ENCODE measurements at places on chromosomes 16 and 17.

GRCh38 chr17:35244341-35245195 is 1.7 kb downstream of the SLFN5 start:
- H3K4me3 ChIP-seq, result no peak overlapping the region
- no peak overlapping the region for H3K27ac ChIP-seq
- no peaks in the 10 kb centered on the region for H3K36me3 ChIP-seq
- 0 out of 2 replicates have a peak, but pooled peaks cover 2% of the 10 kb centered on the region for H3K4me1 ChIP-seq
- no peaks in the 10 kb centered on the region for H3K27me3 ChIP-seq
- DNase-seq, result no peak

DNA sequence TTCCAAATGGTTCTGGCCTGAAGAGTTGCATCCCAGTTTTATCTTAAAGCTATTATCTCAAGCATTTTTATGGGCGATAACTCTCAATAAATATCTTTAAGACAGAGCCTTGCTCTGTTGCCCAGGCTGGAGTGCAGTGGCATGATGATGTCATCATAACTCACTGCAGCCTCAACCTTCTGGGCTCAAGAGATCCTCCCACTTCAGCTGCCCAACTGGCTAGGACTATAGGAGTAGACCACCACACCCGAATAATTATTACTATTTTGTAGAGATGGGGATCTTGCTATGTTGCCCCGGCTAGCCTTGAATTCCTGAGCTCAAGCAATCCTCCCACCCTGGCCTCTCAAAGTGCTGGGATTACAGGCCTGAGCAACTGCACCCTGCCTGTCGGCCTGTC is 26.1 kb upstream of the CYTH1 start:
- H3K4me3 ChIP-seq, result no peak overlapping the region
- H3K36me3 ChIP-seq, result peaks cover 41% of the 10 kb centered on the region
- no peak for DNase-seq
- no peak overlapping the region for H3K27ac ChIP-seq

DNA sequence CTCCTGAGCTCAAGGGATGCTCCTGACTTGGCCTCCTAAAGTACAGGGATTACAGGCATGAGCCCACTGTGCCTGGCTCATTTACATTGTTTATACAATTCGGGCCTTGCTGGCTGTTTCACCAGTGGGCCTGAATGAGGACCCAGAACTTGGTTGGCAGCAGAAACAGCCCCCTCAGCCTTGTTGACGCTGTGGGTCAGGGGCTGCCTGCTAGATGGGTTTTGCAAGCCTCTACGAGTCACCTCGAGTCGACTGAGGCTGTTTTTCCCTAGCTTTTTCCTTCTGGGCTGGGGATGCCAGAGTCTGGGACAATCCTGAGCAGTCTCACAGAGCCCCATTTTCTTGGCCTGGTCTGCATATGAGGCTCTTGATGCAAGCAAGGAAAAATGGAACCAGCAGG is 16.1 kb downstream of the PPL start:
- DNase-seq, result no peak
- no peak overlapping the region for H3K27ac ChIP-seq

- H3K4me3 ChIP-seq, result no peak overlapping the region
- DNase-seq, result no peak
- H3K27ac ChIP-seq, result no peak overlapping the region
- no peaks in the 10 kb centered on the region for H3K4me1 ChIP-seq
- no peaks in the 10 kb centered on the region for H3K27me3 ChIP-seq
Observed at GRCh38 chr17:47644324-47644723, 5.4 kb upstream of the KPNB1 start.

DNA sequence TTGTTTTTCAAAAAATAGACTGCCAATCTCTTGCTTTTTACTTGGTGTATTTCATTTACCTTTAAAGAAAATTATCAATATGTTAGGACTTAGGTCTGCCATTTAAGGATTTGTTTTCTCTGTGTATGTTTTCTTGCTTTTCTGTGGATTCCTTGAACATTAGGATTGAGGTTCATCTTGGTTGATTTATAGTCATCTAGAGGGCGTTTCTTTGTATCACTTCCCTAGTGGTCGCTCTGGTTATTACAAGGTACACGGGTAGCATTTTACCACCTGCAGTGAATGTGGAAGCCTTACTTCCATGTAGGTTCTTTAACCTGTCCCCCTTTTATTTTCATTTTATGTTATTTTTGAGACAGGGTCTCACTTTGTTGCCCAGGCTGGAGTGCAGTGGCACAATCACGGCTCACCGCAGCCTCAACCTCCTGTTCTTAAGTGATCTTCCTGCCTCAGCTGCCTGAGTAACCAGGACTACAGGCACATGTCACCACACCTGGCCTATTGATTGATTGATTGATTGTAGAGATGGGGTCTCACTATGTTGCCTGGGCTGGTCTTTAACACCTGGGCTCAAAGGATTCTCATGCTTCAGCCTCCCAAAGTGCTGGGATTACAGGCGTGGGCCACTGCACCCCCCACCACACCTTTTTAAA is 35.2 kb upstream of the CBX4 start:
- no peaks in the 10 kb centered on the region for H3K36me3 ChIP-seq
- no peaks in the 10 kb centered on the region for H3K4me1 ChIP-seq
- H3K4me3 ChIP-seq, result no peak overlapping the region
- no peaks in the 10 kb centered on the region for H3K27me3 ChIP-seq

DNA sequence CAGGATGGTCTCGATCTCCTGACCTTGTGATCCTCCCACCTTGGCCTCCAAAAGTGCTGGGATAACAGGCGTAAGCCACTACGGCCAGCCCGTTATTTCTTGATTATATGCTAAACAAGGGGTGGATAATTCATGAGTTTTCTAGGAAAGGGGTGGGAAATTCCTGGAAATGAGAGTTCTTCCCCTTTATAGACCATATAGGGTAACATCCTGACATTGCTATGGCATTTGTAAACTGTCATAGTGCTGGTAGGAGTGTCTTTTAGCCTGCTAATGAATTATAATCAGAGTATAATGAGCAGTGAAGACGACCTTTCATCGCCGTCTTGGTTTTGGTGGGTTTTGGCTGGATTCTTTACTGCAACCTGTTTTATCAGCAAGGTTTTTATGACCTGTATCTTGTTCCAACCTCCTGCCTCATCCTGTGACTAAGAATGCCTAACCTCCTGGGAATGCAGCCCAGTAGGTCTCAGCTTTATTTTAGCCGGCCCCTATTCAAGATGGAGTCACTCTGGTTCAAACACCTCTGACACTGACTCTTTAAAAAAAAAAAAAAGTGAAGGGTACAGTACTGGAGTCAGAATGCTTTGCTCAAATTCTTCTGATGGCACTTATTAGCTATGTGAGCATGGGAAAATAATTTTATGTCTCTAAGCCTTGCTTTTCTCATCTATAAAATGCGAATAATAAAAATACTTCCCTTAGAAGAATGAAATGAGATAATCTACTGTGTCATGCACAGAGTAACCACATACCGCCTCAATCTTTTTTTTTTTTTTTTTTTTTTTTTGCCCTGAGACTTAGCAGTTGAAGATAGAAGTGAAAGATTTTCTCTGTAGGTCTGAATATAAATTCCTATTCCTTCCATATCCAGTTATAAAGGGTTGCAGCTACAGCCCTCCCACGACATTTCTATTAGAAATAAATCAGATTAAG is 5.1 kb upstream of the CALCOCO2 start:
- H3K36me3 ChIP-seq, result no peaks in the 10 kb centered on the region
- H3K27ac ChIP-seq, result no peak overlapping the region
- no peak overlapping the region for H3K4me3 ChIP-seq
- no peaks in the 10 kb centered on the region for H3K4me1 ChIP-seq
- no peaks in the 10 kb centered on the region for H3K27me3 ChIP-seq
